Activated gamma-delta T cell treated with anti-CD3 and anti-CD28 coated beads, Interleukin-2, amount 50 U/mL, for 16 hours (primary cell): ENCODE measurements at places on chromosomes 2 and 18.

DNA sequence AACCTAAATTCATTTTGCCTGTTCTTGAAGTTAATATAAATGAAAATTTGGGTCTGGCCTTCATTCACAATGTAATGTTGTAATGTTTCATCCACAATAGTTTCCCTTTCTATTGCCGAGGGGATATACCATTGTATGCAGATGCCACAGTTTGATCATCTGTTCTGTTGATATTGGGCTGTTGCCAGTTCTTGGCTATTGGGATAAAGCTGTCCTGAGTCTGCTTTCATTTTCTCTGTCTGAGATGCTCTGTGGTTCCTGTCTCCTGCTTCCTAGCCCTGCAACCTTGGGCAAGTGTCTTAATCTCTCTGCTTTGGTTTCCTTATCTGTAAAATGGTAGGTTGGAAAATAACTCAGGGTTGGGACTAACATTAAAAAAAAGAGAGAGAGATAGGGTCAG lies 25.2 kb downstream of the B3GNT2 start:
- DNase-seq = no peak

DNA sequence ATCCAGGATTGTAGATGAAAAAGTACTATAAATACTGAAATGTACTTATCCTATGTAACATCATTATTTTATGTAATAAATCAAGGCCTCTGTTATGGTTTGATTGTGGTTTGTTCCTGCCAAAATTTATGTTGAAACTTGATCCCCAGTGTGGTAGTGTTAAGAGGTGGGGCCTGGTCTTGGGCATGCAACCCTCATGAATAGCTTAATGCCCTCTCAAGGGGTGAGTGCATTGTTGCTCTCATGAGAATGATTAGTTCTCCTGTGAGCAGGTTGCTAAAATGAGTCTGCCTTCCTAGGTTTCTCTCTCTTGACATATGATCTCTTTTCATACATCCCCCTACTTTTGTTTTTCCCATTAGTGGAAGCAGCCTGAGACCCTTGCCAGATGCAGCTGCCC lies 915.4 kb downstream of the TSN start:
- DNase-seq = no peak

GRCh38 chr2:236449167-236449761 lies 120.4 kb upstream of the ACKR3 start:
- no peak for DNase-seq

GRCh38 chr2:234763002-234763873 lies 188.6 kb upstream of the SH3BP4 start:
- no peak for DNase-seq

DNA sequence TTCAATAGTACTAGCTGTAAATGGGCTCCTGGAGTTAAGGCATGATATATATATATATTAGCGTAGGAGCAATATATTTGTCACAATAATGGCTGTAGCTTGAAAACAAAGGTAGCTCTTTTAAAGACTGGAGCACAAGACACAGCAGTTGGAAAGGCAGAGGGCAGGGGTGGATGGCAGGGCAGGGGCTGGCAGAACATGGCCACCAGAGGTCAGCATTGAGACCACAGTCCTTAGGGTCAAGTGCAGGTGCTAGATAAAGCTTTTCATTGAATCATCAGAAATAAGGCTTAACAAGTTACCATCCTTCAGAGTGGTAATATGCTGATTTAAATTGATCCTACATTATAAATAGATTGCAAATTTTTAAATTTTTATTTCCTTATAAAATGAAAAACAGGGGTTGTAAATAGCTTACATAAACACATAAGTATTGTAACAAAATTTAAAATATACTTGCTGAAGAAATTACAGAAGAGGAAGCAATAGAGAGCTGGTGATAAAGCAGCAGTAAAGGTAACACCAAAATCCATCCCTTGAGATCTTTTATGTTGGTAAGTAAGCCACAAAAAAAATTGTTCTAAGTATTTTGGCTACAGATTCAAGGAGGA lies 161.2 kb upstream of the PIEZO2 start:
- no peak for DNase-seq

DNA sequence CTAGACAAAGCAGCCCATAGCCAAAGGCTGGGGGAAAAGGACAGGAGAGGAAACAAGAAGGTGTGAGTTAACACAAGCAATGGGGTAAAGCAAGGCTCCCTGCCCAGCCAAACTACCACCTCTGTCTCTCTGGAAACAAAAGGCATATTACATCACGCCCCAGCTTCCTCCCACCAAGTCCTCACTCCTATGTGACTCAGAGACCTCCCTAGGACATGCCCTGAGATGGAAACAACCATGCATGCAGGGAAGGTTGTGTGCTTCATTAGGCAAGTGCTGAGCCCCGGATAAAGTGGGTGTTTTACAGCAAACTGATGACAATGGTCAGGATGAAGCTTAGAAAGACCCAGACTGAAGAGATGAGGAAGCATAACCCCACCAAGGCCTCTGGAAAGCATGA lies 9.0 kb upstream of the ATRAID start:
- DNase-seq = no peak
